ENCODE measurements at places on chromosomes 5 and 9. TPM values are rescaled to one million over a fixed set of nuclear protein-coding genes. Genes with fewer than 3 reads are reported as not detected.

CNTNAP3 gene
- total RNA-seq, result 22.6 TPM

- no peaks in the 10 kb centered on the region for H3K27me3 ChIP-seq
- no peaks in the 10 kb centered on the region for H3K4me1 ChIP-seq
- no peak overlapping the region for H3K4me3 ChIP-seq
- H3K36me3 ChIP-seq, result no peaks in the 10 kb centered on the region
Observed at GRCh38 chr9:17484906-17485305, 94.0 kb upstream of the SH3GL2 start.

- no peak for DNase-seq
- H3K27ac ChIP-seq, result no peak overlapping the region
- no peaks in the 10 kb centered on the region for H3K36me3 ChIP-seq
- H3K27me3 ChIP-seq, result no peaks in the 10 kb centered on the region
- no peak overlapping the region for H3K4me3 ChIP-seq
- no peaks in the 10 kb centered on the region for H3K4me1 ChIP-seq
Observed at GRCh38 chr5:143898381-143898780, 86.4 kb downstream of the HMHB1 start.

DNA sequence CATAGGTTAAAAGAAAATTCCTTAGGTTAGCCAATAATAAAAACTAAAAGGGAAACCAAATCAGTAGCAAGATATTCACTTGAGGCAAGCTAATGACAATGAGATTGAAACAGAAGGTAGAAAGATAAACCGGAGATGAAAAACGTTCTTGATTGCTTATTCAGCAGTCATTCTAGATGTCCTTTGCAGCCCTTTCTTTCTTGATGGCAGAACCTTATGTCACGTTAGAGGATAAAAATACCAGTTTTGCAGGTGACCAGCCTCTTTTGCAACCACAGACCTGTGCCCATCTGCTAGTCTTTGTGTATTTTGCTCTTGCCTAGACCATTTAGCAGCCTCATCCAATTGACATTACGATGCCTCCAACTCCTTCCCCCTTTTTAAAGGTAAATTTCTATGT, 337.8 kb downstream of the DMAC1 start:
- DNase-seq, result no peak
- H3K27me3 ChIP-seq, result no peaks in the 10 kb centered on the region
- no peak overlapping the region for H3K4me3 ChIP-seq

DAB2 gene
- total RNA-seq, result 2.3 TPM

DNA sequence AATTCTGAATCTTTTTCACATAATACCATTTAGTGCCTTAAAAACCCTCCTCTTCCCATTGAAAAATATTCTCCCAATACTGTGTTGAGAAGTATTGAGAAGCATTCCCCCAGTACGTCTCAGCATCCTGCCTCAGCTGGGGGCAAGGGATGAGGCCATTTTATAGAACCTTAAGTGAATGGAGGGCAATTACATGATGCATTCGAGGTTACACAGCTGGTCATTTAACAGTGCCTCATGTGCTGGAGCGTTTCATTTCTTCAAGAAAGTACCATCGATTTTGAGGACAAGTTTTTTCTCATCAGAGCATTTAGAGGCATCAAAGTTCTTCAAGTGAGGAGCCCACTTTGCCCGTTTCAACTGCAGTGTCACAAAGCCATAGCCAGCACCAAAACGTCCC, 135.6 kb downstream of the DOCK2 start:
- H3K4me3 ChIP-seq, result no peak overlapping the region
- no peak overlapping the region for H3K27ac ChIP-seq
- no peaks in the 10 kb centered on the region for H3K36me3 ChIP-seq
- H3K27me3 ChIP-seq, result no peaks in the 10 kb centered on the region
- no peak for DNase-seq

DNA sequence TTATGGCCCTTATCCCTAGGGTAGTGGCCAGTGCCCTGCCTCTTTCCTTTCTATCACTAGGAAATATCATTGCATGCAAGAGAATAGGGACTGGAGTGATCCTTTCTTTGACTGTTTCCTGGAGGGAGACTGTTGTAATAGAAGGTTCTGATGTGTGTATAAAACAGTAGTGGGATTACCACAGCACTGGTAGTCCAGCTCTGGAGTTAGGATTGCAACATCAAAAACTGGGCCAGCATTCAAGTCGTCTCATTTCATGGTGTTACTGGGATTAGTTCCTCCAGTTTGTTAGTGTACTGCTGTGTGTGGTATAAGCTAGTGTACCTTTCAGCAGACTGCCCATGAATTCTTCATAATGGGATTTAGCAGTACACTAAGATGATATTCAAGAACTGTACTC, 45.8 kb downstream of the KIAA1958 start:
- peaks cover 5% of the 10 kb centered on the region for H3K4me1 ChIP-seq
- no peak overlapping the region for H3K4me3 ChIP-seq
- DNase-seq, result no peak
- H3K27me3 ChIP-seq, result no peaks in the 10 kb centered on the region

CREB3 gene
- total RNA-seq, result 26.9 TPM

DNA sequence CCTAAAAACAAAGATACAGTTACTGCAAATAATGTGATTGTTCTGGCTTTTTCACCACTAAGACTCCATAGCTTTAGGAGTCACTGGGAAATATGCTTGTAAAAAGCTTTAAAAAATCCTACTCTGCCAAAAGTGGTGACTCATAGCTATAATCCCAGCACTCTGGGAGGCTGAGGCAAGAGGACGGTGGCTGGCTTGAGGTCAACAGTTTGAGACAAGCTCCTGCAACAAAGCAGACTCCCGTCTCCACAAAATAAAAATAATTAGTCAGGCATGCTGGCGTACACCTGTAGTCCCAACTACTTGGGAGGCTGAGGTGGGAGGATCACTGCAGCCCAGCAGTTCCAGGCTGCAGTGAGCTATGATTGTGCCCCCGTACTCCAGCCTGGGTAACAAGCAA, 406.4 kb downstream of the HTR1A start:
- no peaks in the 10 kb centered on the region for H3K27me3 ChIP-seq
- no peaks in the 10 kb centered on the region for H3K4me1 ChIP-seq
- no peaks in the 10 kb centered on the region for H3K36me3 ChIP-seq
- no peak overlapping the region for H3K27ac ChIP-seq
- no peak for DNase-seq

DNA sequence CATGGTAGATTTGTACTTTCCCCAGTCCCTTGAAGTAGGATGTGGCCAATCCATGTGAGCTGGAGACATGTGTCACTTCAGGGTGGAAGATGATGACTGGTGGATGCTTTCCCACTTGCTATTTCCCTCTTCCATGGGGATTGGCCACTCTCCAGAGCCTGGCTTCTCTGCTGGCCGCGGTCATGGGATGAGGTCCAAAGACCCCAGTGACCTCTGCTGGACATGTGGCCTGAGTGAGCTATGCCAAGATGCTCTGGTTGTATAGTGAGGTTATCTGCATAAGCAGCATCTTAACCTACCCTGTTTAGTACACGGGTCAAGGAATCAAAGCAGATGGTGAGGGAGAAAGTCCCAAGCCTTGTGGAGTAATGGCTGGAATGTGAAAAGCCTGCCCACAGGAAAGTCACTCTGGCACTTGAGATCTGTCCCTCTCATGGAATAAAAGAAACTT, 47.1 kb downstream of the SH3PXD2B start:
- H3K4me3 ChIP-seq, result no peak overlapping the region
- H3K4me1 ChIP-seq, result peaks cover 7% of the 10 kb centered on the region
- peaks cover 44% of the 10 kb centered on the region for H3K36me3 ChIP-seq
- no peak overlapping the region for H3K27ac ChIP-seq
- no peaks in the 10 kb centered on the region for H3K27me3 ChIP-seq
- no peak for DNase-seq

KIF20A gene
- 65.2 TPM for total RNA-seq

GRCh38 chr5:139633295-139634027, 14.7 kb upstream of the CXXC5 start:
- peak; percentile 86 for DNase-seq
- H3K27ac ChIP-seq, result no peak overlapping the region
- 0 out of 2 replicates have a peak, but pooled peaks cover 4% of the 10 kb centered on the region for H3K36me3 ChIP-seq
- peaks cover 16% of the 10 kb centered on the region for H3K4me1 ChIP-seq

DNA sequence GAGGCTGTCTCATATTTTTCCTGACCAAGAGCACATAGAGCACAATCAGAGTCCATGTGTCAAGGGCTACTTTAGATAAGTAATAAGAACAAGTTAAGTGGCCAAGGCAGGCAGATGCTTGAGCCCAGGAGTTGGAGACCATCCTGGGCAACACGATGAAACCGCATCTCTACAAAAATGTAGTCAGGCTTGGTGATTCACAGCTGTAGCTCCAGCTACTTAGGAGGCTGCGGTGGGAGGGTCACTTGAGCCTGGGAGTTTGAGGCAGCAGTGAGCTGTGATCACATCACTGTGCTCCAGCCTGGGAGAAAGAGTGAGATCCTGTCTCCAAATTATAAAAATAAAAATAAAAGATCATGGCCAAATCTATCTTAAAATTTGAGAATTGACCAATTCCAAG, 767.9 kb upstream of the CTNND2 start:
- DNase-seq, result no peak
- no peak overlapping the region for H3K27ac ChIP-seq
- no peak overlapping the region for H3K4me3 ChIP-seq
- no peaks in the 10 kb centered on the region for H3K27me3 ChIP-seq

DNA sequence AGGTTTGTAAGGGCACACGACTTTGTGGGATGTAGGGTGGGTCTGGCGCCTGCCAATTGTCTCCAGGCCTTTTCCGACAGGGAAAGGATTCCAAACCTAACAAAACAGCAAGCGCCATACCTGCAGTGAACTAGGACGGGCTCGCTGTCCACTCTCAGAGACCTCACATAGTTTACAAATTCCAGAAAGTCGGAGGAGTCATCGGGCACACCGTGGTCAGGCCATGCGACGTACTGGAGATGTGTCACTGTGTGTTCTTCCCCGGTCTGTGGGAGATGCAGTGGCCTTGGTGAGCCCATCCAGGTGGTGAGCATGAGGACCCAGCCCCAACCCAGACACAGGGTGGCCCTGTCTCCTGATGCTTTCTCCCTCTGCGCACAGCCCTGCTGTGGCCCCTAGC, 61.3 kb upstream of the EPB41L4B start:
- no peaks in the 10 kb centered on the region for H3K4me1 ChIP-seq
- no peak overlapping the region for H3K4me3 ChIP-seq
- DNase-seq, result no peak
- H3K36me3 ChIP-seq, result peaks cover 6% of the 10 kb centered on the region
- no peaks in the 10 kb centered on the region for H3K27me3 ChIP-seq

DNA sequence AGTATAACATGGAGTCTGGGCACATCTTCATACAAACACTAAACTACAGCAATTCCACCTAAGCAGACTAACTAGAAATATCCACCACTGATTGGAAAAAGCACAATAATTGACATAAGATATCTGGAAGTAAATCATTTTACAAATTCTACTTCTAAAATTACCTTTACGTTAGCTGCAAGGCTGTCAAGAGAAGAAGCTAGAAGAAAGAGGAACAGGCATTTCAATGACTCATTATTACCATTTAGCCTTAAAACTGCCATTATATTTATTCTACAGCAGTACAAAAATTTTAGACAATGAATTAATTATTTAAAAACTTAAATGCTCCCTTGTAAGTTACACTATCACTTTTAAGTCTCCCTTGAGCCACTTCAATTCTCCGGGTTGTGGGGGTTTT, 43.4 kb upstream of the PLPP6 start:
- no peak overlapping the region for H3K4me3 ChIP-seq
- H3K27me3 ChIP-seq, result no peaks in the 10 kb centered on the region
- H3K4me1 ChIP-seq, result peaks cover 12% of the 10 kb centered on the region
- H3K36me3 ChIP-seq, result no peaks in the 10 kb centered on the region

NEUROG1 gene
- total RNA-seq, result not detected

PCDHA5 gene
- total RNA-seq, result 0.39 TPM

LCN15 gene
- not detected for total RNA-seq

GRCh38 chr9:8158574-8158973, 359.0 kb upstream of the DMAC1 start:
- no peak overlapping the region for H3K4me3 ChIP-seq
- no peaks in the 10 kb centered on the region for H3K36me3 ChIP-seq
- H3K27ac ChIP-seq, result no peak overlapping the region

- no peaks in the 10 kb centered on the region for H3K4me1 ChIP-seq
- no peaks in the 10 kb centered on the region for H3K36me3 ChIP-seq
- DNase-seq, result no peak
- H3K27me3 ChIP-seq, result no peaks in the 10 kb centered on the region
Observed at GRCh38 chr5:41346609-41347008, 133.3 kb upstream of the C6 start.

CLIC3 gene
- total RNA-seq, result 0.29 TPM

ORM2 gene
- total RNA-seq, result 1.4 TPM

GRCh38 chr5:127685662-127686061, 17.5 kb upstream of the CCDC192 start:
- no peaks in the 10 kb centered on the region for H3K27me3 ChIP-seq
- no peaks in the 10 kb centered on the region for H3K36me3 ChIP-seq
- no peak overlapping the region for H3K27ac ChIP-seq
- no peaks in the 10 kb centered on the region for H3K4me1 ChIP-seq
- H3K4me3 ChIP-seq, result no peak overlapping the region

GRCh38 chr9:121684381-121685145, 33.1 kb downstream of the DAB2IP start:
- no peak overlapping the region for H3K27ac ChIP-seq
- no peak overlapping the region for H3K4me3 ChIP-seq
- H3K36me3 ChIP-seq, result peaks cover 7% of the 10 kb centered on the region
- peaks cover 3% of the 10 kb centered on the region for H3K4me1 ChIP-seq
- DNase-seq, result peak; percentile 79

GRCh38 chr5:16152601-16153568, 26.7 kb downstream of the MARCHF11 start:
- no peak overlapping the region for H3K4me3 ChIP-seq
- no peak for DNase-seq
- no peaks in the 10 kb centered on the region for H3K4me1 ChIP-seq
- H3K36me3 ChIP-seq, result peaks cover 6% of the 10 kb centered on the region
- no peak overlapping the region for H3K27ac ChIP-seq
- no peaks in the 10 kb centered on the region for H3K27me3 ChIP-seq

GRCh38 chr9:93893899-93894690, 61.1 kb downstream of the BARX1 start:
- peak; percentile 16 for DNase-seq
- H3K4me1 ChIP-seq, result no peaks in the 10 kb centered on the region
- H3K27ac ChIP-seq, result no peak overlapping the region
- H3K36me3 ChIP-seq, result peaks cover 8% of the 10 kb centered on the region
- no peaks in the 10 kb centered on the region for H3K27me3 ChIP-seq

DNA sequence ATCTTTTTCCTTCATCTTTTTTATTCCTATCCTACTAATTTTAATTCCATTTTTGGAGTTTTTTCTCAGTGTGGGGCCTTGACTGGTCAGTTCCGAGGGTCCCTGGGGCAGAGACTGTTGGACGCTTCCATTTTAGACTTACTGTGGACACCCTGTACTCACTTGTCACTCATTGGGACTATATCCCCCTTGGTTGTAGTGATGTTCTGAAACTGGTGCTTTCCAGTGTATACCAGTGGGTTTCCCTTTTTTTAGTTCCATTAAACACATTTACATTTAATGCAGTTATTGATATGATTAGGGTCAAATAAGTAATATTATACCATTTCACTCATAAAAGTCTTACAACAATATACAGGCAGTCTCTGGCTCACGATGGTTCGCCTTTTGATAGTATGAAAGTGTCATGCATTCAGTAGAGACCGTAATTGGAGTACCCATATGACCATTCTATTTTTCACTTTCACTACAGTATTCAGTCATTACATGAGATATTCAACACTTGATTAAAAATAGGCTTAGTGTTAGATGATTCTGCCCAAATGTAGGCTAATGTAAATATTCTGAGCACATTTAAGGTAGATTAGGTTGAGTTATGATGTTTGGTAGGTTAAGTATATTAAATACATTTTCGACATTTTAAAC, 46.0 kb downstream of the CNOT6 start:
- no peaks in the 10 kb centered on the region for H3K4me1 ChIP-seq
- H3K4me3 ChIP-seq, result no peak overlapping the region
- no peak overlapping the region for H3K27ac ChIP-seq

- no peaks in the 10 kb centered on the region for H3K4me1 ChIP-seq
- H3K36me3 ChIP-seq, result no peaks in the 10 kb centered on the region
- H3K27me3 ChIP-seq, result no peaks in the 10 kb centered on the region
- no peak overlapping the region for H3K27ac ChIP-seq
- H3K4me3 ChIP-seq, result no peak overlapping the region
Observed at GRCh38 chr5:105042623-105043022, 1480.0 kb upstream of the NUDT12 start.

Measured in H9 (cell line).